ENCODE measurements at places on chromosomes 7 and 10. TPM values are rescaled to one million over a fixed set of nuclear protein-coding genes. Genes with fewer than 3 reads are reported as not detected.
A peak's percentile ranks its signal among the peaks of the same experiment; 100 is the strongest.

DNA sequence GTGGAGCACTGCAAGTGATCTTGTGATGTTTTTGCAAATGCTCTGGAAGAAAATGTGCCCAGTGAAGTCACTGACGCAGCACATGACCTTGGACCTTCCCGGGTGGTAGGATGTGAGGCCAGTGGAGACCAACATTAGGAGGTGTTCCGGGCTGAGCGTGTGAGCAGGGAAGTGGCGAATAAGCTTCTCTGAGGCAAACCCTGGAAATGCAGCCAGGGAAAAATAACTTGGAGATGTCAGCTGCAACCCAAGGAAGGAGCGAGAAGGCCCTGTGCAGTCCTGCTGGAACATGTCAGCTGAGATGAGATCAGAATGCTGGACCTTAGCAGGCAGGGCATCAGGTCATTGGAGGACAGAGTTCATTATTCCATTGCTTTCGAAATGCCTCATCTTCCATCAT is 18.6 kb upstream of the SDK1 start:
- DNase-seq = no peak

- DNase-seq = no peak
Observed at GRCh38 chr7:127214956-127215718, 37.6 kb downstream of the GRM8 start.

DNA sequence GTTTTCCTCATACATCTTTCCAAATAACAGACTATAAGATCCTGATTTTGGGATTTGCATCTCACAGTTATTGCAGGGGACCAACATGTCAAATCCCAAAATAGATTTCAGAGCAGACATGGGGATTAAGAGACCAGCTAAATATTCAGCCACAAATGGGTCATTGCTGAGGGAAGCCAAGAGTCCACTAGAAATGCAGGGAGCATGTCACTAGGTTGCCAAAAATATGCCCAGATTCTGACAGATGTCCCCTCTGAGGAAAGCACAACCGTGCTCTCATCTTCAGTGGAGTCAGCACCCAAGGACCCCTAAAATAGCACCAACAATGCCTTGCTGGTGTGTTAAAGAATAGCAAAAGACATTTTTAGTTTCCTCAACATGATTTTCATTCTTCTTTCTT is 56.2 kb upstream of the AGK start:
- DNase-seq = no peak

DNA sequence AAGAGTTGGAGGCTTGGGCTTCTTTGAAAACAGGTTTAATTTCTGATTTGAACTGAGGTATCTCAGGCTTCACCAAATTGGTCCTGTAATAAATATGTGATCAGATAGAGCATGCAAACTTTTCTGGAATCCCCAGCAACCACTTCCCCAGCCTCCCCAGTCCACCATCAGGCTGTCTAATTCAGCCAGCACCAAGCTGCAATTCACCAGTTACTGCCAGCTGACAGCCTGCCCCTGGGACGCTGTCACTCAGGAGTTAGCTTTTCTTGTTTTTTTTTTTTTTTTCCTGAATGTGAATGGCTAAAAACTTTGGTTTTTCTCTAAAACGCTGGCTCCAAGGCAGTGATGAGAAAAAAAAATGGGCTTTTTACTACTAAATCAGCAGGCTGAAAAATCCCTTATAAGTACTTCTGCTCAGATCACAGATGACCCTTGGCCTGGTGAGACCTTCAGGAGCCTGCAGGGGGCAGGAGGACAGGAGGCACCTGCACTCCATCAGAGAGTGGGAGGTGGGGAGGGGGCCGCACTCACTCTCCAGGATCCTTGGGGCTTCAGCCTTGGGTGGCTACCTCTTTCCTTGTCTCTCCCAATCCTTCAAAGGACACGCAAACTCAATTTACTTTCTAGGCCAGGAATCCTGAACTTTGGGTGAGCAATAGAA is 349.4 kb downstream of the GATA3 start:
- no peak for DNase-seq

DNA sequence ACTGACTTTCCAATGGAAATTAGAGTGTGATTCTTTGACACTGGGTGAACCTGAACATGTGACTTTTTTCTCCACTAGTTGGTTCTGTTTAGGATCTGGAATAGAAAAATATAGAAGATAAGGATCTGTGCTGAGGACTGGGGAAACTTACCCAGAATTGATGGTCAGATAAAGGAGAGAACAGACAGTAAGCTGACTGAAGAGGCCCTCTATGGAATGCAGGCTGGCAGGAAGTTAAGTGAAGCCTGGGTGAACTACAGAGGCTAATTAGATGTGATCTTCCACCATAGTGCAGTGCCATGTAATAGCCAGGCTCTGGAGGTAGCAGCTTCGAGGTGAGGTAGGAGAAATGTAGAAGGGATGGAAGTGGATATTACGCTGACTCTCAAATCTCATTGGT is 455.3 kb downstream of the PLXDC2 start:
- no peak for DNase-seq

DNA sequence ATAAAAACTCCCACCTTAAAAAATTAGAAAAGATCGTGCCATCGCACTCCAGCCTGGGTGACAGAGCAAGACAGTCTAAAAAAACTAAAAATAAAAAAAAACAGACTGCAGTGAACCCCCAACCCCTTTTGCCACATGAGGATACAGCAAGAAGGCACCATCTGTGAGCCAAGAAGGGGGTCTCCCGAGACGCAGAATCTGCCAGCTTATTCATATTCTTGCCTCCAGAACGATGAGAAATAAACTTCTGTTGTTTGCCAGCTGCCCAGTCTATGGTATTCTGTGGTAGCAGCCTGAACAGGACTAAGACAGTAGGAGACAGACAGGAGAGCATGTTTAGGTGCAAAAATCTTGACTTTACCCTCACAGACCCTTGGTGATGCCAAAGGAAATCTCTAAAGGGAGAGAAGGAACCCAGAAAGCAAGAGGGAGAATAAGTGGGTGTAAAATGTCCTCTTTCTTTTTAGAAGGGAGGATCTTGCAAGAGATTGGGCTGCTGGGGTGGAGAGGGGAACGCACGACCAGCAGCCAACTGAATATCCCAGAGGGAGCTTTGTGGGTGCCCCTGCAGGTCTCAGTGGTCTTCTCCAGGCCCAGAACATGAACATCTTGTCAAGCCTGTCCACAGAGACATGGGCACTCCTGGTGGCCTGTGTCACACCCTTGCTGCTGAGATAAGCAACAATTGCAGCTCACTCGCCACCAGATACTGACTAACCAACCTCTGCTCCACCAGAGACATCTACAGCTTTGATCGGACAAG is 400.7 kb upstream of the FOXK1 start:
- no peak for DNase-seq

DNA sequence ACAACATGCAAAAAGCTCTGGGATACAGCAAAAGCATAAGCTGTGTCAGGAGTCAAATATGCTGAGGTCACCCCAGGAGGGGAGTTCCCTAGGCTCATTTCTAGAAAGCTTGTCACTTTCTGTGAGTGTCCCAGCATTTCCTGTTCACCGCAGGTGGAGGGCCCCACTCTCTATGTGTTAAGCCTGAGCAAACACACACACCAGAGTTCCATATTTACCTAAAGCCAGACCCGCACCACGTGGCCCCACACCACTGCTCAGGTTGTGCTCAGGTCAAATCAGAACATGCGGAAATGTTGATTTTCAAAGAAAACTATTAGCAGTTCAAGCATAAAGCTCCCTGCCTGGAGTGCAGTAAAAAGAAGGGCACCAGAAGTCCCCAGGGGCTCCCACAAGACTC is 259.6 kb upstream of the PPP2R2D start:
- no peak for DNase-seq

- DNase-seq = no peak
Observed at GRCh38 chr10:124390471-124391187, 28.1 kb downstream of the OAT start.

GRCh38 chr10:5196702-5197113 is at the start of gene AKR1C4:
Gene AKR1C4 (plus strand): TSS chr10:5196837. CDS start chr10:5196868, 31 bp downstream.
- DNase-seq = no peak

- DNase-seq = no peak
Observed at GRCh38 chr10:44465401-44466115, 80.7 kb upstream of the CXCL12 start.

GRCh38 chr10:119370111-119370741 is 162.9 kb downstream of the GRK5 start:
- DNase-seq = peak; percentile 87

DNA sequence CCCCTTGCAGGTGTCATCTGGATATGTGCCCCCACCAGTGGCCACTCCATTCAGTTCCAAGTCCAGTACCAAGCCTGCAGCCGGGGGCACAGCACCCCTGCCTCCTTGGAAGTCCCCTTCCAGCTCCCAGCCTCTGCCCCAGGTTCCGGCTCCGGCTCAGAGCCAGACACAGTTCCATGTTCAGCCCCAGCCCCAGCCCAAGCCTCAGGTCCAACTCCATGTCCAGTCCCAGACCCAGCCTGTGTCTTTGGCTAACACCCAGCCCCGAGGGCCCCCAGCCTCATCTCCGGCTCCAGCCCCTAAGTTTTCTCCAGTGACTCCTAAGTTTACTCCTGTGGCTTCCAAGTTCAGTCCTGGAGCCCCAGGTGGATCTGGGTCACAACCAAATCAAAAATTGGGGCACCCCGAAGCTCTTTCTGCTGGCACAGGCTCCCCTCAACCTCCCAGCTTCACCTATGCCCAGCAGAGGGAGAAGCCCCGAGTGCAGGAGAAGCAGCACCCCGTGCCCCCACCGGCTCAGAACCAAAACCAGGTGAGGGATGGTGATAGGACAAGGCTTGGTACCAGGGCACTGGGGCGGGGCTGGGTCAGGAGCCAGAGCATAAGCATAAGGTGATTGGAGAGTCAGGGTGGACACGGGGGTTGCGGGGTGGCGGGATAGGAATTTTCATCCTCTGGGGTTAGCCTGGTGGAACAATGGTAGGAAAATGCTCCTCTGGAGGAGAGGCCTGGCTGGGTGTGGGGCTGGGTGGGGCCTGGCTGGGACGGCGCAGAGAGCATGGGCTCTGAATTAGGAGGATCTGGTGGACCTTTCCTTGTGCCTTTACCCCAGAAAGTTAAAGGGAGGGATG is 1.9 kb downstream of the ZYX start:
- no peak for DNase-seq

DNA sequence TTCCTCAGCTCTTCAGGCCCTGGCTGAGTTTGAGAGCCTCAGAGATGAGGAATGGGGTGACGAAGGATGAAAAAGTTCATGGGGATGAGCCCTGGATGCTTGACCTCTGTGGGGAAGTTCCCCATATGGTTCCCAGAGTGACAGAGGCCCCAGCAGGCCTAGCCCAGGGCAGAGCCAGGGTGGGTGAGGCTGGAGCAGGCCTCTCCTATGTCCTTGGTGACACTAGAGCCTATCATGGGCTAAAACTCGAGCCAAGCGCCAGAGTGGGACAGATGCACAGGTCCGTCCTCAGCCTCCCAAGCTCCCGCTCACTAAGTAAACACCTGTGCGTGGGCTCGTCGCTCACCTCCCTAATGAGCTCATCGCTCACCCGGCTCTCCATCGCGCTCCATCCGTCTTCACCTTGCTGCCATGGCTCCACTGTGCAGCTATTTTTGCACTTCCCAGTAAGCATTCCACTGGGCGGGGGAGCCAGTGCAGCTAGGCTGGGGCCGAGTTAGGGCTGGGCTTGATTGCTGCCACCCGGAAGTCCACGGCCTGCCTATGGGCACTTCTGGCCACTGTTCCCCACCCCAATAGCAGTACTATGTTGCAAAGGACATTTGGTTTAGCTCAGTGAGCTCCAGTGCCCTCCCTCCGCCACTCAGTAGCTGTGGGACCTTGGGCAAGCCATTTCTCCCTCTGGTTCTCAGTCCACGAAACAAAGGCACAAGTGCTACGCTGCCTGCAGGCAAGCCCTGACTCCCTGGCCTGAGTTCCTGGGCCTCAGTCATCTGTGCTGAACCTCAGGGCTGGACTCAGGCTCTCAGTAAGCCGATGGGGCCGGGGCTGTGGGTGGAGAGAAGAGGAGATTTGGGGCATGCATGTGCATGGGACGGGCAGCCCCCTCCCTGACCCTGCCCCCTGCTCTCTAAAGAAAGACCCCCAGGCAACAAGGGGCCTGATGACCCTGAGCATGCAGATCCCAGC is 117.3 kb upstream of the PCBD1 start:
- no peak for DNase-seq

DNA sequence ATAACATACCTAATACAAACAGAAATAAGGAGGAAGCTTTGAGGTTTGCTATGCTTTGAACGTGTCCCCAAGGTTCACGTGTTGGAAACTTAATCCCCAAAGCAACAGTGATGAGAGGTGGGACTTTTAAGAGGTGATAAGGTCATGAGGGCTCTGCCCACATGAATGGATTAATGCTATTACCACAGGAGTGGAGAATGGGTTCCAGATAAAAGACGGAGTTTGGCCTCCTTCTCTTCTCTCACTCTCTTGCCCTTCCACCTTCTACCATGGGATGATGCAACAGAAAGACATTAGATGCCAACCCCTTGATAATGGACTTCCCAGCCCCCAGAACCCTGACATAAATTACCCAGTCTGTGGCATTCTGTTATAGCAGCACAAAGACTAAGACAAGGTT is 9.6 kb downstream of the ITGB1 start:
- no peak for DNase-seq

GRCh38 chr7:151742713-151743480 is 134.0 kb downstream of the PRKAG2 start:
- no peak for DNase-seq

- no peak for DNase-seq
Observed at GRCh38 chr10:35398908-35399307, 62.6 kb downstream of the CCNY start.

DNA sequence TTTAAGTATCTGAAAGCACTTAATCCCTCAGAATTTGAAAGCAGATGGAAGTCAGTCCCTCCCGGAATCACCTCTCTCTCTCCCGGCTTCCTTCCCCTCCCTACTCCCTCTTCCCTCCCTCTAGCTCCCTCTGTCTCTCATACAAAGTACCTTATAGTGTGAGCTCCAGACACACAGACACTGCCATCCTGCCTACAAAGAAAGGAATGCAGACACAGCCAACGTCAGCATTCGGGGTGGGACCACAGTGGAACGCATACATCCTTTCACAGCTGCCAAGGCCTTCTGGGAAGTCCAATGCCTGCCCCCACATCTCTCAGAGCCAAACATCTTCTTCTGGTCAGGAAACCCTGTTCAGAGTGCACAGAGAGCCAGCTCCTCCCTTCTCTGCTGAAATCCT is 9.3 kb downstream of the NOD1 start:
- DNase-seq = peak; percentile 96

GRCh38 chr10:59885430-59886134 is 20.8 kb downstream of the CCDC6 start:
- DNase-seq = no peak

- no peak for DNase-seq
Observed at GRCh38 chr10:26737730-26738129, 40.2 kb downstream of the PDSS1 start.

DNA sequence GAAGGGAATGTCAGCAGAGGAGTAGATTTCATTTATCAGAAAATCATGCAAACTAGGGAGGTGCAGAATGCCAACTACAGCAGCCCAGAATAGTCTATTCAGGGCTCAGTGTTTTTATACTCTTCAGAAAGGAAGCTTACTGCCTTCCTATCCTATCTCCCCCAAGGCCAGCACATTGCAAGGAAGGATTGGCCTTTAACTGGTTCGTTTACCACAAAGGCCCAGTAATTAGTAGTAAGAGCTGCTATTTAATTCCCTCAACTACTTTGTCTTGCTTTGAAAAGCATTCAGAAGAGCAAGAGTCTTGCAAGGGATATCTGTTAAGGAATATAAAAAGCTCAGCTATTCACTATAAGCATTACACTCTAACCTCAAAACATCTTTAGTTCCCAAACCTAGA is 86.4 kb upstream of the RNF148 start:
- DNase-seq = no peak

UTF1 gene
- not detected for polyA plus RNA-seq

CYP3A5 gene
- not detected for polyA plus RNA-seq

TSPAN33 gene
- polyA plus RNA-seq = 0.22 TPM

OR2A42 gene
- 0.02 TPM for polyA plus RNA-seq

BTRC gene
- polyA plus RNA-seq = 9.1 TPM

SEMA3C gene
- 64.1 TPM for polyA plus RNA-seq

STEAP2 gene
- polyA plus RNA-seq = 5.1 TPM
